RKO (cell line): ENCODE measurements at places on chromosomes 11 and 22.

DNA sequence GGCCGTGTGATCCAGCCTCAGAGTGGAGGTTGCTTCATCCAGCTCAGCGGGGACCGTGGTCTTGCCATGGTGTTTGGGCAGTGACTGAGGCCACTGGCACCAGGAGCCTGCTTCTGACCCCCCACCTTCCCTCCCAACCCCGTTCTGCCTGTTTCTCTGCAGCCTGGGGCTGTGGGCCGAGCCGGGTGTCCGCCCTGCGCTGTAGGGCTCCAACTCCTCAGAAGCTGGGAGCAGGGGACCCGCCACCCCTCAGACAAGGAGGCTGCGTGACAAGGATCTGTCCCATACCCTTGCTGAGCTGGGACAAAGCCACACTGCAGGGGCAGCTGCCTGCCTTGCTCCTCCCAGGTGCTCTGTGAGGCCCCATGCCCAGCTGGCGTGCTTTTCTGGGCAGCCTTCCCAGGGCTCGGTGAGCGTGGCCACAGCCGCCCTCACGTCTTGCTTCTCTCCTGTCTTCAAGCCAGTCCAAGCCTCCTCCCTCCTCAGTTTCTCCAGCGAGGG is 11.7 kb upstream of the ARFGAP3 start:
- no peak for DNase-seq

DNA sequence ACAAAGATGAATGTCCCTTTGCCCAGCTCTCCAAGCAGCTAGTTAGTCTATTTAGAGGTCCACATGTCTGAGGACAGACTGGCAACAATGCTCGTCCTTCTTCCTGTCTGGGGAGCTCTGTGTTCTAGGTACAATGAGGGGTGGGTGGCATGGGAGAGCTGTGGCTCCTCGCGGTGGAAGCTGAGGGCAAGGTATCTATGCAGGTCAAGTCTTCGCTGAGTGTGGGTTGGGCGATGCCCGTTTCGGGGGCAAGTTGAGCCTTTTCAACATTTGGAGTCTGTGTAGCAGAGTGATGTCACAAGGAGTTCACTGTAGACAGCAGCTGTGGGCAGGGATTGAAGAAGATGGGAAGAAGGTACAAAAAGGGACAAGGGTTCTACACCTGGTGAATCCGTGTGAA is 163.2 kb downstream of the FEZ1 start:
- DNase-seq = no peak

- no peak for DNase-seq
These were observed 75.7 kb upstream of the E2F8 start for GRCh38 chr11:19316434-19316833.

- no peak for DNase-seq
These were observed 117.1 kb downstream of the MRTFA start for GRCh38 chr22:40519284-40519947.

- DNase-seq = peak; percentile 68
These were observed 382 bp downstream of the C11orf54 start for GRCh38 chr11:93741882-93742226.

GRCh38 chr11:128761339-128761738 is 67.5 kb downstream of the FLI1 start:
- DNase-seq = no peak

DNA sequence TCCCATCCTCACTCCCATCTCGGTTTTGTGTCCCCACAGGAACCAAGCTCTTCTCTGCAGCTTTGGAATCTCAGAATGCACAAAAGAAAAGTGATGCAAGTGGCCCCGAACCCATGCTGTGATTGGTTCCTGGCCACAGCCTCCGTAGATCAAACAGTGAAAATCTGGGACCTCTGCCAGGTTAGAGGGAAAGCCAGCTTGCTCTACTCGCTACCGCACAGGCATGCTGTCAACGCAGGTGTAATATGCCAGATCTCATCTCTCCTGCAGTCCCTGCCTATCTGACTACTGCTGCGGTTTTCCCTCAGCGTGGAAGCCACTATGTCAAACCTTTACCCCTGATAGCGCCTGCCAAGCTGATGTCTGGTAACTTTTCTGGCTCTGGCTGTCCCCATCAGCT is 200.5 kb upstream of the LRRC4C start:
- no peak for DNase-seq

DNA sequence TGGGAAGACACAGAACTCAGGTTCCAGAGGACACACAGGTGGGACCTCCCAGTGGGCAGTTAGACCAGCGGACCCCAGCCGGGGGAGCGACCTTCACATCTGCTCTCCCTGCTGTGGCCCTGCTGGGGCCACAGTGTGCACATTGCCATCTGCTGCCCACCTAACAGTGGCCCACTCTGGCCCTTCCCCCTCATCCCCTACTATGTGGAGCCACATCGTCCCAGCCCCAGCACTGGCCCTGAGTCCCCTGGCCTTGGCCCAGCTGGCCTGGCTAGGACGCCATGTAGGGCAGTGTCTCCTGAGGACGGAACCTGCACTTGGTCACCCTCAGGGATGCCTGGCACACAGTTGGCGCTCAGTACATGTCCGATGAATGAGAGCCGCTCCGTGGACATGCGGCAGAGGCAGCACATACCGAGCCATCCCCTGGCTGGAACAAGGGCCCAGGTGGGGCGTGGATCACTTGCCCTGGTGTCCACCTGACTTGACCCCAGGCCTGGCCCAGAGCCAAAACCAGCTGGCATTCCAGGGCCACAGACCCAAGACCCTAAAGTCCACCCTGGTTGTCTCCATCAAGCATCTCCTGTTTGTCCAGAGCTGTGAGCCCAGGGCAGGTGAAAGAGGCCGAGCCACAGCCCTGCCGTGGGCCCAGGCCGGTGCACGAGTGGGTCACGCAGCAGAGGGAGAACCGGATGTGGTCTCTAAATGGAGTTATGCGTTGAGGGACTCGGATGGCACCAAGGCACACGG is 93.1 kb upstream of the FGF3 start:
- DNase-seq = no peak

DNA sequence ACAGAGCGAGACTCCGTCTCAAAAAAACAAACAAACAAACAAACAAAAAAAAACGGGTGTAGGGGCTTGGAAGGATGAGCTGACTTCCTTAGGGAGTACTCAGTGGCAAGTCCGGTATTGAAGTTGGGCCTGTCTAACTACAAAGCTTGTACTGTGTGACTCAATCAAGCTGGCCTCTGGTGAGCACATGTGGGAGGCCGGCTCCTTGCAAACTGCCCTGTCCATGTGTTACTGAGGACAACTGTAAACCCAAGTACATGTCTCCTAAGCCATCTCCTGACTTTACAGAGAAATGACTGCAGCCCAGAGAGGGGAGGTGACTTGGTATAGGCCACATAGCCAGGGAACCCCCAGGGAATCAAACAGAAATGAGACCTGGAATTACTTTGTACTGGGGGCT is 11.6 kb downstream of the RIBC2 start:
- DNase-seq = no peak
